NCI-H1694 (cell line): ENCODE measurements at places on chromosomes 3 and 15.
A peak's percentile ranks its signal among the peaks of the same experiment; 100 is the strongest.

GRCh38 chr3:114218006-114218405, 19.4 kb downstream of the ZNF80 start:
- no peak for DNase-seq

DNA sequence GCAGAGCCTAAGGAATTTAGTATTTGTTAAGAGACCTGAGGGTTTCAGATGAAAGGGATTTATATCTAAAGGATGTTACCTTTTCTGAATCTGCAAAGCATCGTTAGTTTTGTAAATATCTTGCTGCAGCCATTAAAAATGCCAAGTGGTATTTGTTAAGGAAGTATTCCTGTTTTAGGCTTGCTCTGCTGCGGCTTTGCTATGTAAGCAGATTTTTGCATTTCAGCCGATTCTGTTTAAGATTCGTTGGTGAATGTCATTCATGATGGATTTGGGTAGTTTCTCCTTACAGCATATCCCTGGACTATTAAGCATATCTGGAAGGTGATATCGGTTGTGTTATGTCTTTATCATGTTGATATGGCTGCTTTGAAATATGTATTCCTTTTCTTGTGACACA, 1.0 kb downstream of the USP8 start:
- no peak for DNase-seq

- no peak for DNase-seq
Observed at GRCh38 chr3:89622063-89622700, 514.8 kb downstream of the EPHA3 start.

- no peak for DNase-seq
Observed at GRCh38 chr3:154819491-154819890, 260.6 kb upstream of the MME start.

DNA sequence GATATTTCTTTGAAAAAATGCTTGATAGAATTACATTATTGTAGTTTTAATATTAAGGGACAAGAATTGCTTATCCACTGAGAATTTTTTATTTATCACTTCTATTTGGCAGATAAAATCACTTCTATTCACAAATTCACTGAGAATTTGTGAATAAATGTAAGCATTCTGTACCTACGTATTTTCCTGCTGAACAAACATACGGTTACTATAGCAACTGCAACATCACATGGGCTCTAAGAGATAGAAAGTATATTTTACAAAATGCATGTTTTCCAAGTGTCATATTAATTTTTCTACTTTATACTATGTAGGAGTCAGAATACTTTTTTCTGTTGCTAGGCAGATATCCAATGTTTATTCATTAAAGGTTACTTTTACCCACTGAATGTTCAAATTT, 166.2 kb downstream of the ZIC1 start:
- no peak for DNase-seq

- peak; percentile 77 for DNase-seq
Observed at GRCh38 chr15:74489518-74490338, 28.8 kb upstream of the UBL7 start.

DNA sequence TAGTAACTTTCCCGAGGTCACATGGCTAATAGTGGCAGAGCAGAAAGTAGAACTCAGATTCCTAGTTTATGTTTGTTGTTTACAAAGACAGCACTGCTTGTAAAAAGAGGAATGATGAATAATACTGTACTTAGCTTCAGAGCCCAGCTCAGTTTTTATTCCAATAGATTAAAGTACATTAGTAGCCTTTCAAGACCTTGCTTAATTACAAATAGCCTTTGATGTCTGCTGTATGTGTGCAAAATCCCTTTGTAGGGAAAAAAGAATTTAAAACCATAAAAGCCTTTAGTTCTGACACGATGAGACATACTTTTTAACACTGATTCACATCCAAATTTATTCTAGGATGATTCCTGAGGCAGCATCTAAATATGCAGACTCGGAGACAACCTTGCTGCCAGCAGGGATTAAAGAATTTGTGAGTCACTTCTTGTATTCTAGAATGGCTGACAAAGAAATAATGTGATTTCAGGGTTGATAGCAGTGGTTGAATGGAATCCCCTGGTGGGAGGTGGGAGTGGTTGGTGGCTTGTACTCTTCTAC, 324.2 kb upstream of the TGFBR2 start:
- DNase-seq: no peak

DNA sequence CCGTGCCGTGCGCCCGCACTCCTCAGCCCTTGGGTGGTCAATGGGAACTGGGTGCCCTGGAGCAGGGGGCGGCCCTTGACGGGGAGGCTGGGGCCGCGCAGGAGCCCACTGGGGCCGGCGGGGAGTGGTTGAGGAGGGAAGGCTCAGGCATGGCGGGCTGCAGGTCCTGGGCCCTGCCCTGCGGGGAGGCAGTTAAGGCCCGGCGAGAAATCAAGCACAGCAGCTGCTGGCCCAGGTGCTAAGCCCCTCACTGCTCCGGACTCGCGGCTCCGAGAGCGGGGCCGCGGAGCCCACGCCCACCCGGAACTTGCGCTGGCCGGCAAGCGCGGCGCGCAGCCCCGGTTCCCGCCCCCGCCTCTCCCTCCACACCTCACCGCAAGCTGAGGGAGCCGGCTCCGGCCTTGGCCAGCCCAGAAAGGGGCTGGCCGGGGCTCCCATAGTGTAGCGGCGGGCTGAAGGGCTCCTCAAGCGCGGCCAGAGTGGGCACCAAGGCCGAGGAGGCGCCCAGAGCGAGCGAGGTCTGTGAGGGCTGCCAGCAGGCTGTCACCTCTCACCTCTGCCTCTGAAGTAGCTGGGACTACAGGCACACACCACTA, 7.8 kb downstream of the GP9 start:
- no peak for DNase-seq

- no peak for DNase-seq
Observed at GRCh38 chr3:38689774-38690173, 40.3 kb upstream of the SCN5A start.

DNA sequence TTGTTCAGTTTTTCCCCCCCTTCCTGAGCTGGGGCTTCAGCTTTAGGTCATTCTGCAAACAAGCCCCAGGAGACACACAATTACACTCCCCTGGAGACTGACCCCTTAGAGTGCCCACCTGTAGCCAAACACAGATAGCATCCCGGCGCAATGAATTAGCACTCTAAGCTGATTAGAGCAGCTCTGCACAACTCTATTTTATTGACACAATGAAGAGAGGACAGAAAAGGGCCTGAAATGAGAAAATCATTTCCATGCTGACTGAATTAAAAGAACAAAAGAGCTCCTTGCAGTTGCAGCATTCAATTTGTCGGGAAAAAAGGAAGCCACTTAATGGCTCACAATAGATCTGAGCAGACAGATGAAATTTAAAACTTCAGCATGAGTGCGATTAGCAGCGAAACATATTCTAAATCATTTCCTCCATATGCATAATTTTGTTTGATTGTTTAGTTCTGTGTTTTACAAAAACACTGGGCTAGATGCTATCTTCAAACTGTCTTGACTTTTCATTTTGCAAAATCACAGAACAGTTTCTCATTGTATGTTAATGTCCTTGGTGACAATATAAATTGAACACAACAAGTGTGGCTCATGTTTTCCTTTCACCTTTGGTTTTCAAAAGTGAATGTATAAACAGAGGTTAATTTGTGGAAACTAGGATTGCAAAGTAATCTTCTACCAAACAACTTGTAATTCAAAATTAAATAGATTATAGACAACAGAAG, 308.6 kb downstream of the MECOM start:
- no peak for DNase-seq

- peak; percentile 65 for DNase-seq
Observed at GRCh38 chr3:64238971-64239667, 13.9 kb upstream of the PRICKLE2 start.

GRCh38 chr3:162295323-162295983, 798.8 kb downstream of the OTOL1 start:
- no peak for DNase-seq

GRCh38 chr3:4776980-4777581, 202.2 kb upstream of the BHLHE40 start:
- DNase-seq: no peak

- no peak for DNase-seq
Observed at GRCh38 chr3:193884652-193885051, 251.3 kb upstream of the HES1 start.

- DNase-seq: no peak
Observed at GRCh38 chr3:108838436-108838835, 15.8 kb downstream of the TRAT1 start.

DNA sequence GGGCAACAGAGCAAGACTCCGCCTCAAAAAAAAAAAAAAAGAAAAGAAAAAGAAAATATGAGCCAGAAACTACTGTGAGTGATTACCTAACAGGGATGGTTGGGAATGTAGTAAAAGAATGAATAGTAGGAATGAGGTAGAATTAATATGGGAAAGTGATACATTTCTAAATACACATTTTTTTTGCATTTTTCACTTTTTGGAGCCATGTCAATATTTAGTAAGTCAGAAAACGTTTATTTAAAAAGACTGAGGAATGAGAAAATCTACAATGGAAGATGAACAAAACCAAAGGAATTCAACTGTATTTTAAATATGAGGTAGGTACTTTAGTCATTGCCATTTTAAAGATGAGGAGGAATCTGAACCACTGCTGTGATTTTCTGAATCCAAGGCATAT, 817.2 kb upstream of the CADM2 start:
- no peak for DNase-seq

GRCh38 chr3:33789183-33789954, 9.1 kb upstream of the PDCD6IP start:
- no peak for DNase-seq

DNA sequence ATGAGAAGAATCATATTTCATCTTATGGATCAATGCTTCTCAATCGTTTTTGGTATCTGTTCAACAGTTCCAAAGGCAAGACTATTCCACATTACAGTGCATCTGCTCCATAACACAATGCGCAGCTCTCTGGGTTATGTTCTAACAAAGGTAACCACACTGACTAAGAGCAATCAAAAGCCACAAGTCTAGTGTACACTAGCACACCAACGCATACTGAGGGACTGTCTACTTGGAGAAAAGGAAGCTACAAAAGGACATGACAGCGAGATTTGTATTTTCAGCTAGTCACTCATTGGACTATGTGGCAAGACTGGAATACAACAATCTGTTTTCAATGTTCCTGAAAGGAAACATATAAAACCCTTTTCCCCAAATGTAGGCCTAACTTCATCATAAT, 35.8 kb downstream of the SETD2 start:
- DNase-seq: no peak

- peak; percentile 8 for DNase-seq
Observed at GRCh38 chr15:29747837-29748417, 74.3 kb downstream of the TJP1 start.

DNA sequence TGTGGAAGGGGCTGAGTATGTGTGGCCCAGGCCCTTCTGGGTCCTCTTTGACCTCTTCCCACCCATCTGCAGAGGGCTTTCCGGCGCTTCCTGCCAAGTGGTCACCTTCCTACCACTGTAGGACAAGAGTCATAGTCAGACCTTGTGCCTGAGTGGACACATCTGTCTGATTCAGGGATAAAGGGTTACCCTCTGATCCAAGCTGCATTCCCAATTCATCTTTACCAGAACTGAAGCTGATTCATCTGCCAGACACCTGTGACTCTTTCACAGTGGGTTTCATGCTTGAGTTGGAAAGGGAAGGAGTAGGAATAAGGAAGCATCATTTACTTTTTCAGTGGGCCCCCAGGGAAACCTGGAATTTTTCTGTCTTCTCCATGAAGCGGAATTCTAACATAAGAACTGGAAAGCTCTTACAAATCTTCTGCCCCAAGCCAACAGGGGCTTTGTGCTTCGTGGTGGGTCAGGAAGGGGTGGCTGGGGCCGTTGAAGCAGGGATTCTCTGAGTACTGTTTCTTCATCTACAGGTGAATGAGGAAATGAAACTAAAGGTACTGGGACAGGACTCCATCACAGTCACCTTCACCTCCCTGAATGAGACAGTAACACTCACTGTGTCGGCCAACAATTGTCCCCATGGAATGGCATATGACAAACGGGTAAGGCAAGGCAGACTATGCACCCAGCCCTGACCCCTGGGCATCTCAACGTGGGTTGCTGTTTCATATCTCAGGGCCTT, 46.4 kb downstream of the C3orf20 start:
- no peak for DNase-seq

GRCh38 chr3:154121701-154122551, 736 bp downstream of the ARHGEF26 start:
- DNase-seq: no peak

GRCh38 chr3:45960289-45960688, 17.0 kb downstream of the CXCR6 start:
- no peak for DNase-seq

GRCh38 chr15:101078669-101079323, 159.6 kb downstream of the LRRK1 start:
- no peak for DNase-seq

GRCh38 chr15:31458596-31459399, 132.2 kb downstream of the KLF13 start:
- DNase-seq: no peak

GRCh38 chr15:75416584-75416983, 34.9 kb downstream of the SIN3A start:
- no peak for DNase-seq

DNA sequence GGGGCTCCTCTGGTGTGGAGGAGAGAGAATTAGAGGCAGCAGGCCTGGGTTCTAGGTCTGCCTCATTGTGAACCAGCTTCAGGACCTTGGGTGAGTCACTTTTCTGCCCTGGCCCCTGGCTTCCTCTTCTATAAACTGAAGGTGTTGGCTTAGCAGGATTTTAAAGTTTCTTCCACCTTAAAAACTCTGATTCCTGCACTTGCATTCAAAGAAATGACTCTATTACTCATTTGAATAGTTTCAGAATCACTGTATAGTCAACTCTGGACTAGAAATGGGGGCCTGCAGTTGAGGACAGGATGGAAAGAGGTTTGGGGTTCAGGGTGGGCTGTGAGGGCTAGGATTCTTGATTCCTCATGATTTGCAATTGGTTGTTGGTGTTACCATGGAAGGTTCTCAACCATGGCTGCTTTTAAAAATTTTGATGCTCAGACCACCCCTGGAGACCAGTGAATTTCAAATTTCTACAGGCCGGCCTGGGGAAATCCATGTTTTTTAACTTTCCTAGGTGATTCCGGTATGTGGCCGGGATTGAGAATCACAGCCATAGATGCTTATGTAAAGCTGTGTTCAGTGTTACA, 19.9 kb downstream of the SMAD3 start:
- DNase-seq: no peak

DNA sequence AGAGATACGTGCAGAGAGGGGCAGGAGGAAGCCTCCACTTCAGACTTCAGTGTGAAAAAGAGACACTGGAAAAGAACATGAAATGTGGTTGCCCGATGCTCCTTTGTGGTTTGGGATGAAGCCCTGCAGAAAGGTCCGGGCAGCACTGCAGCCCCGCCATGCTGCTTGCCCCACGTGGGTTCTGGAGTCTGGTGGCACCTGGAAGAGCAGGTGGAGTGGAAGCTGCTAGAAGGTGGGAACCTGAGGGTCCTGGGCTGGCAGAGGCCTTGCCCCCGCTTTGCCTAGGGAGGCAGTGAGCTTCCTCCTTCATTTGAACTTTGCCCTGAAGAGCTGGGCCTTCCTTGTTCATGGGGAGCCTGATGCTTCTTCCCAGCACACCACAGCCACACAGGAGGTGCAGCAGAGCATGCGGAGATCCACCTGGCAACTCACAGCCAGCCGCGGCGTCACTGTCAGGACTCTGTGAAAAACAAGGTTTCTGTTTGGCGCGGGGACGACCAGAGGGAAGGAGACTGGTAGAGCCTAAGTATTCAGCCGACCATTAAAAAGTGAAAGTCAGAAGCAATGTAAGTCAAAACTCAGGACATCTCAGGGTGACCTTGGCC, 59.0 kb downstream of the APBA2 start:
- DNase-seq: no peak

GRCh38 chr15:81225161-81225671, 28.5 kb downstream of the IL16 start:
- no peak for DNase-seq
